ENCODE measurements at places on chromosomes 7 and 10.

- no peak for DNase-seq
Measured at GRCh38 chr10:24513155-24513554, 210.5 kb downstream of the ARHGAP21 start.

DNA sequence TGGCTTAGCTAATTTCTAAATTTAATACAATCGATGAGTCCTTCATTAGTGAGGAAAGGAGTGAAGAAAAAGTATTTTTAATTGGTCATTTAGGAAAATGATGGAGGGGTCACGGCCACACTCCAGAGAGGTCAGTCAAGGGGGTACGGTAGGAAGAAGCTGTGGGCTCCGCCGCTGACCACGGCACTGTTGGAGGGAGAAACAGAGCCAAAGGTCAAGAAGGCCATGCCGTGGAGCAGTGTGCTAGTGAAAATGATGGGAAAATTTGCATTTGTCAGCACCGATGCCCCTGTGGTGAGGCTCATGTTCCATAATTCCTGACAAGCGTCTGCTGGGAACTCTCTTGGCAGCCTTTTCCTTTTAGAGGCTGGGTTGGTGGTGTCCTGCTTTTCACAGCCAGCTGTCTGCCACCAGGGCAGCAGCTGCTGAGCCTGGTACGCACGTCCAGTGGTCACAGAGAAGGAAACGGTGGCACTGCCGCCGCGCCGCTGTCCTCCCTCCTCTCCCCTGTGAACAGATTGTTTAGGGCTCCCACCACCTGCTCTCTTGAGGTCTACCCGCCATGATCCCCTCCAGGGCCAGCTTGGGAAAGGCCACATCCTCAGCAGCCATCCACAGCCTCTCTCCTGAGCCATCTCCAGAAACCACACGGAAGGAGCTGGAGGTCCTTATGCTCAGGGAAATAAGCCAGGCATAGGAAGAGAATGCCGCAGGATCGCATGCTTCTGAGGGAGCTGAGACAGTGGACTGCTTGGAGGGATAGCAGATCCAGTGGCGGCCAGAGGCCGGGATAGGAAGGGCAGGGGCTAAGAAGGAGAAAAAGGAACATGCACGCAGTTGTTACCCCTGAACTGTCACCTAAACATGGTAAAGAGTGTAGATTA is 263.7 kb upstream of the PPP2R2D start:
- DNase-seq = no peak

DNA sequence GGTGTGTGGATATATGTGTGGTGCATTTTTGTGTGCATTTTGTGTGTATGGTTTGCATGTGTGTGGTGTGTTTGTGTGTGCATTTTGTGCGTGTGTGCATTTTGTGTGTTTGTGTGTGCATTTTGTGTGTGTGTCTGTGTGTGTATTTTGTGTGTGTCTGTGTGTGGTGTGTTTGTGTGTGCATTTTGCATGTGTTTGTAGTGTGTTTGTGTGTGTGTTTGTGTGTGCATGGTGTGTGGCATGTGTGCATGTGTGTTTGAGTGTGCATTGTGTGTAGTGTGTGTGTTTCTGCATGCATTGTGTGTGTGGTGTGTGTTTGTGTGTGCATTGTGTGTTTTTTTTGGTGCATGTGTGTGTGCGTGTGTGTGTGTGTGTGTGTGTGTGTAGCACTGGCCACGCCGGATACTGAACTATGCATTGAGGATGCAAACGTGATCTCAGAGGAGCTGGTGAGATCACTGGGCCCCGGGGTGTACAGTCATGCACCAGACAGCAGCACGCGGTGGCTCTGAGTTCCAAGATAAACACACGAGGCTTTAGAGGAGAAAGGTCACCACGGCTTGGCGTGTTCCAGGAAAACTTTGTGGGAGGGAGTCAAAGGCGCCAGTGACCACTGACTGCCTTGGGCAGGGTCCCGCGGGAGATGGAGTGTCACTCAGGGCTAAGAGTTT is 106.6 kb upstream of the SHH start:
- peak; percentile 56 for DNase-seq

- DNase-seq = no peak
Measured at GRCh38 chr10:12531305-12532220, 182.2 kb downstream of the CAMK1D start.

- DNase-seq = no peak
Measured at GRCh38 chr10:79930267-79930666, 18.6 kb downstream of the SFTPD start.

DNA sequence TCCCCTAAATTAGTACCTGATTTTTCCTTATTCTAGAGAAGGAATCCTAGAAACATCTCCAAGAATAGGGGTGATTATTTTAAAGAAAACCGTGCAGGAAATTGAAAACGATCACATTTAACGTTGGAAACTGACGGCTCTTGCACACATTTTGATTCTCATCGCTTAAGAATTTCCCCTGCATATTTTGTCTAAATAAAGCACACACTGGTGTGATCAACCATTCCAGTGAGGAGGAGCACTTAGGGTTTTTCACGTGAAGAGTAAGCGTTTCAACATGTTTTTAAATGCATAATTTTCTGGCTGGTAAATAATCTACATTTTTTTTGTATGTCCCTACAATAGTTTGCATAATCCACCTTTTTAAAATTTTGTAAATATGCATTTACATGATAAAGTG is 229.7 kb upstream of the PFKP start:
- no peak for DNase-seq

DNA sequence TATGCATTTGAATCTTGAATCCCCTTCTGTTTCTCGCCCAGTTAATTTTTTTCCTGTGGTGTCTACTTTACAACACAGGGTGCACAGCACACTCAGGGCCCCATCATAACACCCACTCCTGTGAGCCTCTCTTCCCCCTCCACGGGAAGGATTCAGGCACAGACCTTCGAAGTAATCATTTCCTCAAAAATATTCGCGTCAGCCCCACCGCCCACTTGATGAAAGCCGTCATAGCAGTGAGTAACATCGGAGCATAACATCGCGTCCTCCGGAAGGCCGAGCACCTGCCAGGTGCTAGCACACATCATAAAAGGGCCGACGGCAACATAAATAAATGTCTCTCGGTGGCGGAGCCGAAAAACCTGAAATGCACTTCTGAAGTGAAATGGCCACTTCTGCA is 201.7 kb upstream of the ADARB2 start:
- DNase-seq = no peak

Measured in SW 1271 (cell line).